ENCODE measurements at places on chromosomes 16 and 17. TPM values are rescaled to one million over a fixed set of nuclear protein-coding genes. Genes with fewer than 3 reads are reported as not detected.

The PIPOX gene
- 1.2 TPM for total RNA-seq

- no peak for DNase-seq
These were observed 18.2 kb upstream of the MEOX1 start for GRCh38 chr17:43679911-43680310.

DNA sequence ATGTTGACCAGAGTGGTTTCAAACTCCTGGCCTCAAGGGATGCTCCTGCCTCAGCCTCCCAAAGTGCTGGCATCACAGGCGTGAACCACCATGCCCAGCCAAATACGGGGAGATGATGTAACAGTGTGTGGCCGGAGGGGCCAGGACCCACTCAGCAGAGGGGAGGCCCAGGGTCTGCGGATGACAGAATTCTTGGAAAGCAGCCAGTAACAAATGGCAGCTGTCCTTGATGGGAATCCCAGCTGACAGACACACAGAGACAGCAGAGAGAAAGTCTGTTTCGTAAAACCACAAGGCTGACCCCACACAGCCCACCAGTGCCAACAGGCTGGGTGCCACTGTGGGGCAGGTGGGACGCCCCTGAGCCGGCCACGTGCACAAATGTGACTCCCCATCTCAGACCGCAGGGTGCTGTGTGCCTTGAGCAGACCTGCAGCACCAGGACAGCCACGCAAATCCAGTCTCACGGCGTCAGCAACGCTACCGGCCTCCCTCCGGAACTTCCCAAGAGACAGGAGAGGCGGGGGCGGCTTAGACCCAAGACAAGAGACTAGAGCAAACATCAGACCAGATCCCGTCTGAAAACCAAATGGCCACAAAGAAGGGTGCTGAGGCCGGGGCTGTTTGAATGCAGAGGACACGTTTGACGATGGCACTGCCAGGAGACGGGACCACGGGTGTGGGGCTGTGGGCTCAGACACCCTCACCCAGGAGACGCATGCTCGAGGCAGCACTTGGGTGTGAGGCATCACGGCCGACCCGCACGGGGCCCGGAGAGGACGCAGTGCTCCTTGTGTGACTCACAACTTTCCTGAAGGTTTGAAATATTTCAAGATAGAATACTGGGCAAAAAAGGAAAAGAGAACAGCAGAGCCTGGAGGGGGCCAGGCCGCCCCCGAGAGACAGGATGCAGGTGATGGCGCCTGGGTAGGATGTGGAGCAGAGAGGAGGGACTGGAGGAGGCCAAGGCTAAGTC, 24.6 kb downstream of the CTU2 start:
- peak; percentile 90 for DNase-seq

- no peak for DNase-seq
These were observed 15.8 kb upstream of the ZNF19 start for GRCh38 chr16:71504901-71505300.

DNA sequence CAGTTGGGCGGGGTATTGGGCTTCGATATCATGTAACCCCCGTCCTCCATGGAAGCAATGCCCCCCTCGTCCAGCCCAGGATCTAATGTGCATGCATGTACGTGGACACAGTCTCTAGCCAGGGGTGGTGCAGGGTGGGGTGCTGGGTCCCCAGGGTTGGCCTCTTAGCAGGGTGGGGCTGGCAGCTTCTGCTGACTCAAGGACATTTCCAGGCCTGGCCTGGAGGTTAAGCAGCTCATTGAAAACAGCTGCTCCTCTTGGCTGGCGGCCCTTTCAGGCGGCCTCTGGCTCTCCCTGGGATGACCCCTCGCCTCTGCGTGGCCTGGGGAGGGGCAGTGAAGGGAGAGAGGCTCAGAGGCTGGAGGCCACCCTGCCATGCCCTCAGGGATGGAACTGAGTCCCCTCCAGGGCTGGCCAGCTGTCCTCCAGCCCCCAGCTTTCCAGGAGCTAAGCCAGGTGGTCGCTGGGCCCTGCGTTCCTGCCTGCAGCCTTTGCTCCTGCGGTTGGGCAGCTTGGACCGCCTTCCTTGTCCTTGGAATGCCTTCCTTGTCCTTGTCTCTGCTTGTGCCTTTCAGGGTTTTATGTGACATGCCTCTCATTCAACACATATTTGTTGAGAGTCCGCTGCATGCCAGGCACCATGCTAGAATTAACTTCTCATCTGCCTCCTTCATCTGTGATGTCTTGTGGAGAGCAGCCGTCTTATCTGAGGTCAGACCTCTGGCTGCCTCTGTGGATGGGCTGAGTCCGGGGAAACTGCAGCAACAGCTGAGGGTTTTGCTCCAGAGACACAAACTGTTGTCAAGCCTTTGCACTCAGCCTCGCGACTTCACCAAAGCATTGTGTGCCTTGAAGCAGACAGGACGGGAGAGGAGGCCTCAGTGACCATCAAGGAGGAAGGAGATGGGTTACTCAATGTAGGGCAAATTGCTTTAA, 26.6 kb downstream of the MRC2 start:
- DNase-seq = peak; percentile 60

Measured in tongue (tissue), 3 donors.